Inflammatory macrophage treated with lipopolysaccharide for 1 hour (primary cell): ENCODE measurements at places on chromosomes 3 and 15.

- DNase-seq = no peak
These were observed 44.6 kb downstream of the NR2C2 start for GRCh38 chr3:14991818-14992612.

- no peak for DNase-seq
These were observed 675.6 kb downstream of the TBL1XR1 start for GRCh38 chr3:176521531-176522175.

- DNase-seq = no peak
These were observed 859.4 kb upstream of the NR2F2 start for GRCh38 chr15:95470997-95471689.

GRCh38 chr15:94298364-94298763 lies 67.0 kb downstream of the MCTP2 start:
- no peak for DNase-seq

DNA sequence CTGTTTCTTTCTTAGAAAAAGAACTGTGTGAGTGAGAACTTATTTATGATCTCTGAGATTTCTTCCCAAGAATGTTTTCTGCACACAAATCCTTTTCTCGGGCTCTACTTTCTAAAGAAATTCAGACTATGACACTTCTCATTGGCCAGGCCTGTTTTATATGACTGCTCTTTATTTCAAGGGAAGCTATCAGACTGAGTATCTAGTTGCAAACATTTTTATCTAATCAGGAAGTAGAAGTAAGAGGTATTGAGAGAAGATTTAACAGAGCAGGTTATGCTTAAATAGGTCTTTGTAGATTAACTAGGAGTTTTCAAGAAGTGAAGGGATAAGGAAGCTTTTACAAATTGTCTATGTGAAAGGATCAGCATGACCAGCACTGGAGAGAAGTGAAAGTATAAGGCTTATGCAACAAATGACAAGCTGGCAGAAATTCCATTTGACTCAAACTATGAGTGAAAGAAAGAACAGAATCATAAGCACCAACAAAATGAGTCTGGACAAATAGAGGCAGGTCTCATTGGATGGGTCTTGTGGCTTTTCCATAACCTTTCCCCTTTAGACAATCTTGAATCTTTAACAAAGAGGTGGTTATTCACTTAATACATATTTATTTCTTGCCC lies 71.9 kb upstream of the CHL1 start:
- no peak for DNase-seq

- DNase-seq = no peak
These were observed 3.6 kb downstream of the PRICKLE2 start for GRCh38 chr3:64221571-64222257.

DNA sequence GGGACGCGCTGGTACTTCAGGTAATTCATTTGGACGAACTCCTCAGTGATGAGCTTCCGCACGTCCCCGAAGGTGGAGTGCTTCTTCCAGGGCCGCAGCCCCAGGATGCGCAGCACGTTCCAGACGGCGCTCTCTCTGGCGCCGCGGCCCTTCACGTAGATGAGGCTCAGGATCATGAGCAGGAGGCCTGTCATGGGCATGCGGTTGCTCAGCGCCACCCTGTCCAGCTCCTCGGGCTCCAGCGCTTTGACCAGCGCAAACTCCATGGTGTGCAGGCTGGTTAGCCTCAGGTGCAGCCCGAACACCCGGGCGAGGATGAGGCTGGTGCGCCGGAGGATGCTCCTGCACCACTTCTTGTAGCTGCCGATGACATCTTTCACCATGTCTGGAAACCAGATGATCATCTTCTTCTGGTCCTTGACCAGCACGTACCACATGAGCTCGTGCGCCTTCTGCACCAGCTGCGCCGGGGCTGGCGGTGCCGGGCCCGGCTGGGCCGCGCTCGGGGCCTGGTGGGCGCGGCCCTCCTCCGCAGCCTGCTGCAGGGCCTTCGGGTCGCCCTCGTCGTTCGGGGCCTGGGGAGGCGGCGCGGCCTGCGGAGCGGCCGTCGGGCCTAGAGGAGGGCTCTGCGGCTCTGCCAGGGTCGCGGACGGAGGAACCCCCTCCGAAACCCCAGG lies 501 bp downstream of the NDN start:
- DNase-seq = no peak
